ENCODE measurements at places on chromosomes 5 and 9.

- no peak for DNase-seq
Observed at GRCh38 chr9:86246752-86247161, 12.7 kb downstream of the C9orf153 start.

DNA sequence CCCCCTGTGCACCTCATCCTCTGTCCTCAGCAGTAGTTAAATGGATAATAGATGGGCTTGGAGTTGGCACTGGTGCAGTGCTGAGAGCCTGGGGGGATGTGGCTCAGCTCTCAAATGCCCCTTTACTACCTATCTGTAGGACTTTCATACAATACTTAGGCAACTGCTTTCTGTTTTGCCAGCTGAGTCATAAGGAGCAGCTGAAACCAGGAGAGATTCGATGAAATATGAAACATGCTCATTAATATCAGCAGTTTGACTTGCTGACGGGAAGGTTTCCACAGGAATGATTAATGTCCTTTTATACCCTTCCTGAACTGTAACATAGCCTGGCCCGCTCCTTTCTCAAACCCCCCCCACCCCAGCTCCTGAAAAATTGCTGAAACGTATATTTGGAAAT, 142.6 kb downstream of the SAXO1 start:
- DNase-seq: no peak

DNA sequence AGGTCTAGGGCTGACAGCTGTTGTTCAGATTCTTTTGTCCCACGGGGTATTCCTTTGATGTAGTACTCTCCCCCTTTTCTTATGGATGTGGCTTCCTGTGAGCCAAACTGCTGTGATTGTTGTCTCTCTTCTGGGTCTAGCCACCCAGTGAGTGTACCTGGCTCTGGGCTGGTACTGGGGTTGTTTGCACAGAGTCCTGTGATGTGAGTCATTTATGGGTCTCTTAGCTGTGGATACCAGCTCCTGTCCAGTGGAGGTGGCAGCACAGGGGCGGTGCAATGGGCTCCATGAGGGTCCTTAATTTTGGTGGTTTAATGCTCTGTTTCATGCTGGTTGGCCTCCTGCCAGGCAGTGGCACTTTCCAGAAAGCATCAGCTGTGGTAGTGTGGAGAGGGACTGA, 161.3 kb downstream of the CAVIN4 start:
- DNase-seq: no peak

- DNase-seq: no peak
Observed at GRCh38 chr9:107375651-107376369, 92.7 kb downstream of the RAD23B start.

DNA sequence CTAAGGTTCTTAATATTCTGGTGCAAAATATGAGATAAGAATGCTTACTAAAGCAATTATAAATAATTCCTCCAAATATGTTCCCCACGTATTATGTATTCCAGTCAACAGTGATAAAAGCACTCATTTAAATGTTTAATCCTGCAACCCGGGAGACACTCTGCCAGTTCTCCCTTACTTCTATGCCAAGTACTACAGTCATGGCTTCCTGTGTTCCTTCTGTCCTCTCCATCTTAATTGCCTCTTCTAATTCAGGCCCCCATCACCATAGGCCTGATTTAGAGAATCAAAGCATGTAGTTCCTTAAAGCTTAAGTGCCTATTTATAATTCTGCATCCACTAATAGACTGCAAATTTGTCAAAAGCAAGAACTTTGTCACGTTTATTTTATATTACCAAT, 474.8 kb downstream of the SEMA5A start:
- no peak for DNase-seq

GRCh38 chr9:98766586-98766985, 29.8 kb downstream of the ANKS6 start:
- no peak for DNase-seq

DNA sequence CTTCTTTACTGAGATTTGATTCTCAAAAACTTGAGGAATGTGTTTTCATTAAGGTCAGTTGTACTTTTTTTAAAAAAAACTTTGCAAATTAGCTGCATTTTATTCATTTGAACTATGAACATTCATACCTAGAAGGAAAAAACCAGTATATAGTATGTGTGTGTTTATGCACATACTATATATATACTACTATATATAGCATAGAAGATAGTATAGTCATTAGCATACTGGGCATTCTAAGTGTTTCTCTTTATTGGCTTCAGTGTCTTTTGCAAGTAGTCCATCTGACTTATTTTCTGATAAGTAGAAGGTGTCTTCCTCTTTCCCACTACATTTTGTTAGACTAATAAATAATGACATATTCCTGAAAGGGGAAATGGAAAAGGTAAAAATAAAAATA, 33.0 kb downstream of the ELOVL7 start:
- DNase-seq: no peak

GRCh38 chr5:112960315-112960714, 16.3 kb upstream of the DCP2 start:
- no peak for DNase-seq

DNA sequence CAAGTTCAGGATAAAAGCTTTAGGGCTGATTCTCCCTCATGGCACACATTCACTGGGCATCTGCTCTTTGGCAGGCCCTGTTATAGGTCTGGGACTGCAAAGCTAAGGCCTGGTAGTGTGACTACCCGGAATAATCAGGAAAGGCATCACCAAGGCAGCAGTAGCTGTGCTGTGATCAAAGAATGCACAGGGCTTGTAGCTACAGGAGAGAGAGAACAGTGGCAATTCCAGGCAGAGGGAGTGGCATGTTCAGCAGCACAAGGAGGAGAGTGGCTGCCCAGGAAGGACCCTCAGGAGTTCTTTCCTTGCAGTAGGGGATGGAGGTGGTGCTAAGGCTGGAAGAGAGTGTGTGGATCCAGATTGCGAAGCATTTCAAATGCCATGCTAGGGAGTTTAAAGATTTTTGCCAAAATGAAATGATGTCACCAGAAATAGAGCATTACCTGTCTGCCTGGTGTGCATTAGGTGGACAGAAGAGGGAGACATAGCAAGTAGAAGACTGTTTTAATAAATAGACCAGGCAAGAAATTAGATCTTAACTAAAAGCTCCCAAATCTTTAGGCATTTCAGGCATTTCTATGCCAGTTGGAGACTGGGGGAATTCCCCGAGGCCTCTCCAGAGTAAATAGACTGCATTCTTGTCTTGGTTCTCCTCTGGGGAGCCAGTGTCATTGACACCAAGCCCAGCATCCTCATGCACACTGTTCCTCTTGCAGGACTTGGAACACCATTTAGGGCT, 69.1 kb downstream of the GPR21 start:
- DNase-seq: no peak

DNA sequence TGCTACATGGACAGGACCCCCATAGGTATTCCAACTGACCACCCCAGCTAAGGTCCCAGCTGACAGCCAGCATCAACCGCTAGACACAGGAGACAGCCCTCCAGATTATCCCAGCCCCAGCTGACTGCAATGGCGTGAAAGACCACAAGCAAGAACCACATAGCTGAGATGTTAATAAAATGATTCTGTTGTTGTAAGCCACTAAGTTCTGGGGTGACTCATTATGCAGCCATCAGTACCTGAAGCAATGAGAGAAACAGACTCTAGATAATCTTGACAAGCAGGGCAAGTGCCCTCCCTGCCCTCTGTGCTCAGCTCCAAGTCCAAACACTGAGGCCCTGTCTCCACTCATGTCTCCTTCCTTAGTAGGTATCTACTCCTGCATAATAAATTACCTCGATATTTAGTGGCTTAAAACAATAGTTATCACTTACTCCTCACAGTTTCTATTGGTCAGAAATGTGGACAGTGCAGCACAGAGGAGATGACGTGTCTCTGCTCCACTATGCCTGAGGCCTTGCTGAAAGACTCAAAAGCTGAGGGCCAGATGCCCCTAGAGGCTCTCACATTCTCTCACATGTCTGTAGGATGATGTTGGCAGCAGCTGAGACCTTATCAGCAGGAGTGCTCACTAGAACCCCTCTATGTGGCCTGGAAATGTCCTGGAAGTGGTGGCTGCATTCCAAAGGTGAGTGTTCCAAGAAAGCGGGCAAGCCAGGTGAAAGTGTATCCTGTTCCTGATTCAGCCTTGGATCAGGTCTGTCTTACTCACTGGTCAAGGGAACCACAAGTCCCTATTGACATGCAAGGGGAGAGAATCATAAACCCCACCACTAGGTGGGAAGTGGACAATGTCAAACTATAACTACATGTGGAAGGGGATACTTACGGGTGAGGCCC, 2.5 kb downstream of the MGAT1 start:
- no peak for DNase-seq

GRCh38 chr9:83665580-83666200, 42.1 kb downstream of the UBQLN1 start:
- DNase-seq: no peak

- DNase-seq: no peak
Observed at GRCh38 chr9:130239741-130240241, 25.8 kb upstream of the HMCN2 start.

DNA sequence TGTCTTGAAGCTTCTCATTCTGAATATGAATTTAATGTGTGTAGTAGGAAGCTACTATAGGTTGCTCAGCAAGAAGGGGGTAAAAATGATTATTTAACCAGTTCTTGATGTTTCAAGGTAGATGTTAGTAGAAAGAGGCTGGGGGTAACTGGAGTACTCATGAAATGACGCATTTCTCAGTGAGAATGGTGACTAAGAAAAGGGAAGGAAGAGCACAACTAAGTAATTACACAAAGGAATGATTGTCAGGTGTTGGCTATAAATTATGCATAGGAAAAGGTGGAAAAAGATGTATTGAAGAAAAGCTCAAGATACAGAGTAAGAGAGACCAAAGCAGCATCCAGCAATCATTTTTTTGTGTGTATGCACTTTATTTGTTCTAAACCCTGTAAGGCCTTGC, 1.4 kb upstream of the PSIP1 start:
- no peak for DNase-seq

DNA sequence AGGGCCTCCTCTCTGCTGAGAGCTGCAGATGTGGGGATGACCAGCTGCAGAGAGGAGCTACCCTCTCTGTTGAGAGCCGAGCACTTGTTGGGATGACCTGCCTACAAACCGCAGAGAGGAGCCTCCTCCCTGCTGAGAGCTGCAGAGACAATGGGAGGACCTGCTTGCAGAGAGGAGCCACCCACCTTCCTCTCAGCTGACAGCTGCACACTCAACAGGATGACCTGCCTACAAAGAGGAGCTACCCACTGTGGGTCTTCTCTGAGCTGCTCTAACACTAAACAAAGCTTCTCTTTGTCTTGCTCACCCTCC, 19.6 kb downstream of the TMEM38B start:
- DNase-seq: no peak

Data from iPS DF 19.7 (cell line).